Progenitor cell of endocrine pancreas (in vitro differentiated cells): ENCODE measurements at places on chromosomes 7 and 10.
A peak's percentile ranks its signal among the peaks of the same experiment; 100 is the strongest.

GRCh38 chr10:1615186-1615954 lies 122.0 kb downstream of the ADARB2 start:
- no peak for DNase-seq

DNA sequence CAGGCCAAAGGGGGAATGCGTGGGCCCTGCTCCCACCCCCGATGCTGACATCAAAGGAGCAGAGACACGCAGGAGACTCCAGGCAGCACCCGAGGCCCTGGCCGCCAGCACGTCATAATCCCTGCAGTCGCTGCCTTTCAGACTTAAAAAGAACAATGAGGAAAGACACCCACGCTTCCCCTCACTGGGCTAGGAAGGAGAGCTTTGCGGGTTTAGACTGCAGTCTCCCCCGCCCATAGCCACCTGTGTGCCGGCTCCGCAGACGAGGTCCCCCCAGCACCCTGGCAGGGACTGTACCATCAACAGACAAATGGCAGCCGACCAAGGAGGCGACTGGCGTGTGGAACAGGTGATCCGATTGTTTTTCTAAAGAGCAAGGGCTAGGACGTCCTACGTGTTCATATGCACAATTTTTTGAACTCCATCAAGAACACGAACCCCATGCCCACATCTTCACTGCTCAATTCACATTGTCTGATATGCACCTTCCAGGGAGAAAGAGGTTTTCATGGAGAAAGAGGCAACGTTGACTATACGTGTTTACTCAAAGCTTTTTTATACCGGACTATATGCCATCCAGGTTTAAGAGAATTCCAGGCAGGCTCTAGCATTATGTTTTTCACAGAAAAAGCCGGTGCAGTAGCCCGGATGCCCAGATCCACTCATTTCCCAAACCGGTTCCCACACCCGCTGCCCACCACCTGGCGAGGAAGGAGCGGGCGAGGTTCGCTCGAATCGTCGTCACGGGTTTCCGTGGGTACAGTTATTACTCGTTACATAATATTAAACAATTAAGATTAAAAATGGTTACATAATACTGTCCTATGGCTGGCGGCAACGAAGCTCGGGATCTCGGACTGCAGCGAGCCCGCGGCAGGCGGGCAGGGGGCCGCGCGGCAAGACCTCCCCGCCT lies 1.1 kb downstream of the GRB10 start:
- DNase-seq = no peak

DNA sequence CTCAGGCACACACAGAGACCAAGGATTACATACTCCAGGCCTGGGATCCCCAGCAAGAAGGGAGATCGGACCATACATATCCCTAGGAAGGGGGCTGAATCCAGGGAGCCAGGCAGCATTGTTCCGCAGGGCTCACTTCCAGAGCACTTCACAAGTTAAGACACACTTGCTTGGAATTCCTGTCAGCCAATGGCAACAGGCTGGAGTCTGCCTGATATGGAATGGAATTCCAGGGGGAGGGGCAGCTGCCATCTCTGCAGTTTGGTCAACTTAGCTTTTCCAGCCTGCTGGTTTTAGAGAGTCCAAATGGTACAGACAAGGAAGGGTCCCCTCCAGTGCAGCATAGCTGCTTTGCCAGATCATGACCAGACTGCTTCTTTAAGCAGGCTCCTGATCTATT lies 290.0 kb upstream of the GLI3 start:
- DNase-seq = no peak

- DNase-seq = no peak
These were observed 38.6 kb downstream of the ATE1 start for GRCh38 chr10:121889212-121889611.

DNA sequence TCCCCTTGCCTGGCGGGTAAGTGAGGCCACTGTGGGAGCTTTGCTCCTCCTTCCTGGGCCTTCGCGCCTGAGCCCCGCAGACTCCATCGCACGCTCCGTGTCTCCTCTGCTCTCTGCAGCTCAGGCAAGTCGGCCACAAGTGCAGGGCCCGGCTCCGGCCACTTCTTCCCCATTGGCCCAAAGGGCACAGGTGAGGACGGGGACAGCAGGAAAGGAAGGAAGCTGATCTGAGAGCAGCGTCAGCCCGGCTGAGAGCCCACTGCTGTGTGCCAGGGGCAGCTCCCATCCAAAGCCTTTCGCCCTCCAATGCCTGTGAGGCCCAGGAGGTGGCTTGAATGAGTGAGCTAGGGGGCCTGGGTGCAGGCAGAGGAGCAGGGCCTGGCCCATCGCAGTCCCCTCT lies 33.7 kb upstream of the RHEB start:
- DNase-seq = no peak

DNA sequence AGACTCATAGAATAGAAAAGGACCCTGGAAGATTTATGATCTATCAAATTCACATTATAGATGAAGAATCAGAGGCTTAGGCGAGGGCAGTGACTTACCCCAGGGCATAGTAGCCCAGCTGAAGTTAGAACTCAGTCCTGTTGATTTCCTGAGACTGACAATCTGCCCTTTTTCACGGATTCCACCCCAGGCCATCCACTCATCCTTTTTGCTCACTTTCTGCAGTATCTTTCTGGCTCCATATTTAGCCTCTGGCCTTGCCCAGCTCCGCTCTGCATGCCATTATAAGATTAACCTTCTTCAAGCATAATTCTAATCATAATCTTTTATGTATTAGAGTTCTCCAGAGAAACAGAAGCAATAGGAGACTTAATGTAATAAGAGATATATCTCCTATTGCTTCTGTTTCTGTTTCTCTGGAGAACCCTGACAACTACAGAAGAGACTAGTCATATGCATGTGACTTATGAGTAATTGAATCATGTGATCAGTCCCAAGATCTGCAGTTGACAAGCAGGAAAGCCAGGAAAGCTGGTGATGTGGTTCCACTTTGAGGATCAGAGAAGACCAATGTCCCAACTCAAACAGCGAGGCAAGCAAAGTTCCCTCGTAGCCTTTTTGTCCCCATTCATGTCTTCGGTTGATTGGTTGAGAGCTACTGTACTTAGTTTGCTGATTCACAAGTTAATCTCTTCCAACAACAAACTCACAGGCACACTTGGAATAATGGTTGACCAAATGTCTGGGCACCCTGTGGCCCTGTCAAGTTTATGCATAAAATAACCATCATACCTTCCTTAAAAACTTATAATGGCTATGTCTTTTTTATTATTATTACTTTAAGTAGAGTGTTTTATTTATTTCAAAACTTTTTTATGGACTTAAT lies 412.1 kb downstream of the SUGCT start:
- DNase-seq = no peak

DNA sequence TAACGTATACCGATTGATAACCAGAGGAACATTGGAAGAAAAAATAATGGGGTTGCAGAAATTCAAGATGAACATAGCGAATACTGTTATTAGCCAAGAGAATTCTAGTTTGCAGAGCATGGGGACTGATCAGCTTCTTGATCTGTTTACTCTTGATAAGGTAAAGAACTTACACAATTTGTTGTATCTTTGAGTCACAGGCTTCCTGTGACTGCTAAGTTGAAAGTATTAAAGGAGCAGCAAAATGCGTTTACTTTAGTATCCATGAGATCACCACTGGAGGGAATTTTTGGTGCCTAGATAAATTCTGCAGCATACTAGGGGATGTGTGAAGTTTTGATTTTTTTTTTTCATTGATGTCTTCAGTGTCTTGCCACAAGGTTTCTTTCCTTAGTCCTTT lies 103.6 kb downstream of the BTAF1 start:
- no peak for DNase-seq

GRCh38 chr10:117004227-117005025 lies 561 bp downstream of the SHTN1 start:
- DNase-seq = peak; percentile 24

DNA sequence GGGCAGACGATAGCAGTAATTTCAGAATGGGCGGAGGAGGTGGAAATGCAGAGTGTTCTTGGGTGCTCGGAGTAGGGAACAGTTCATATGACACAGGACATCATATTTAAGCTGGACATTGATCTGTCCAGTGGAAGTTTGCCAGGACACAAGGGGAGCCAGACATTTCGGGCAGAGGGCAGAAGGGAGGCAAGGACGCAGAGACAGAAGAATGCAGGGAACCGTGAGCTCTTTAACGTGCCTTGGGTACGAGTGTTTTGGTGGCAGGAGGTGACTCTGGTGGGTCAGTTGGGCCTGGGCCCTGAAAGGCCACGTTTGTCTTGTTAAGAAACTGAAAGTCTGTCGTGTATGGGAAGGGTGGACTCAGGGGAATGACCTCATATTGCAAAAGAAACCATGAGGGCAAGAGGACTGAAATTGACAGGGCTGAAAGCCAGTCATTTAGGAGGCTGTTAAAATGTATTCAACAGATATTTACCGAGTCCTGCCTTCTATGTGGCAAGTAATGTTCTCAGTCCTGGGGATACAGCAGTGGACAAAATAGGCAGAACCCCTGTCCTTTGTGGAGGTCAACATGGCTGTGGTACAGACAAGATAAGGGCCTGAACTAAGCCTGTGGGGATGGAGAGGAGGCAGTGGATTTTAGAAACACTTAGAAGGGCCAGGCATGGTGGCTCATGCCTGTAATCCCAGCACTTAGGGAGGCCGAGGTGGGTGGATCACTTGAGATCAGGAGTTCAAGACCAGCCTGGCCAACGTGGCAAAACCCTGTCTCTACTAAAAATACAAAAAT lies 2.2 kb downstream of the OPTN start:
- DNase-seq = no peak

- no peak for DNase-seq
These were observed 325.5 kb downstream of the SFMBT2 start for GRCh38 chr10:7085147-7085912.
